ENCODE measurements at places on chromosomes 3 and 15.

- no peak for DNase-seq
These were observed 1.6 kb downstream of the RPP25 start for GRCh38 chr15:74955017-74955416.

DNA sequence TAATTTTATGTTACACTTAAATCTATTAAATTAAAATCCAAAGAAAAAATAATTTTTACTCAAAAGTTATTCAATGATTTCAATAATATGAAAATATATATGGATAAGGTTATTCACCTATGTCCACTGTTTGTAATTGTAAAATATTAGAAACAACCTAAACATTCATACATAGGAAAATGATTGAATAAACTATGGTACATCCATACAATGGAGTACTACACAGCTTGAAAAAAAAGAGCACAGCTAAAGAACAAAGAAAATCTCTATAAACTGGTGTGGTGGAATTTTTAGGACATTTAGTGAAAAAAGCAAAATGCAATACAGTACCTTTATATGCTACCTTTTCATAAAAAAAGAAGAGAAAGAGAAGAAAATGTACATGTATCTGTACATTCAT lies 52.8 kb downstream of the SHOX2 start:
- DNase-seq: no peak

GRCh38 chr3:59444294-59444671 lies 394.5 kb upstream of the CFAP20DC start:
- DNase-seq: no peak

GRCh38 chr15:83733206-83733605 lies 79.3 kb downstream of the ADAMTSL3 start:
- peak; percentile 36 for DNase-seq

GRCh38 chr15:69743091-69743490 lies 290.5 kb downstream of the RPLP1 start:
- DNase-seq: no peak

- no peak for DNase-seq
These were observed 57.5 kb upstream of the KLF13 start for GRCh38 chr15:31268911-31269784.

DNA sequence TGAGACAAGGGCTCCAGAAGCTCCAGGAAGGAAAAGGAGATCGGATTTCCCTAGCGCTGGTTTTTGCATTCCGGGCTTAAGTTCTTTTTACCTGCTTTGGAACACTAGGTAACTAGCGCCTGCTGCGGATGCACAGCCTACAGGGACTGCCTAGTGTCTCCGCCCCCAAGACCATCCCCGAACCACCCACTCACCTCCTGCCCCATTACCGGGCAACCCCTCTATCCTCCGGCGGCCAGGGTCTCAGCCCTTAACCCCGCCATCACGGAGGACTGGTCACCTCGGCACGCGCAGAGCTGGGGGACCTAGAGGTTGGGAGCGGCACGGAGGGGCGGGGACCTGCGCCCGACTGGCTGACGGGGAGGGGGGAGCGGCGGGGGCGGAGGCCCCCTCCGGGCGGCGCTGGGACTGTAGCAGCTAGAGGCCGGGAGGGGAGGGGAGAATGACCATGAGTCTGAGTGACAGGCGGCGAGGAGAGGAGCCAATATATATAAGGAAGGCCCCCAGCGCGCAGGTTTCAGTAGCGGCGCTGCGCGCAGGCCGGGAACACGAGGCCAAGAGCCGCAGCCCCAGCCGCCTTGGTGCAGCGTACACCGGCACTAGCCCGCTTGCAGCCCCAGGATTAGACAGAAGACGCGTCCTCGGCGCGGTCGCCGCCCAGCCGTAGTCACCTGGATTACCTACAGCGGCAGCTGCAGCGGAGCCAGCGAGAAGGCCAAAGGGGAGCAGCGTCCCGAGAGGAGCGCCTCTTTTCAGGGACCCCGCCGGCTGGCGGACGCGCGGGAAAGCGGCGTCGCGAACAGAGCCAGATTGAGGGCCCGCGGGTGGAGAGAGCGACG lies at the start of gene DLL4:
TSS of gene DLL4 (plus strand) at position 520 of the 839 bp plus-strand sequence. CDS start 329 bp downstream, outside the sequence.
- DNase-seq: peak; percentile 71

DNA sequence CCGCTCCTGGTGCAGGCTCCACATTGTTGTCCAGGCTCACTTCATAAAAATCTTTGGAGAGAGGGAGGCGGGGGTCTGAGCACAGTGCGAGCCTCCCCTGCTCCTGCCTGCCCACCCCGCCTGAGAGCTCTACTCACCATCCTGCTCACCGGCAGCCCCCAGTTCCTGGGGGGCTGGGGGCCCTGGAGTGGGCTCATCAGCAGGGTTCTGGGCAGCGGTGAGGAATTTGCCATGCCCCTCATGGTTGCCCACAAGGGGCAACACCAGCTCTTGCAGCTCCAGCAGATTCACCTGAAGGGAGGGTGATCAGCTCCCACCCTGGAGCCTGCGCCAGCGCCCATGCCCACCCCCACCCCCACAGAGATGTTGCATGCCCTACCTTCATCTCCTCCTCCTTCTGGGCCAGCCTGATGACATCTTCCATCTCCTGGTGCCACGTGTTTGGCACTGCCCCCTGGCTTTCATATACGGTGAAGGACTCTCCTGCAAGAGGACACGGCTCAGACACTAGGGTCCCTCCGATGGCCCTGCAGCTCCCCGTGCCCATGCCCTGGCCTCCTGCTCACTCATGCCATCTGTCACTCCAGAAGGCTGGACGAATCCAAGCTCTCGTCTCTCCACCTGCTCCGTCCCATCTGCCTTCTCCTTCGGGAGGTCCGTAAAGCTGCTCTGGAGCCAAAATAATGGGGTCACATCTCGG lies 162.1 kb downstream of the TBC1D2B start:
- DNase-seq: no peak

DNA sequence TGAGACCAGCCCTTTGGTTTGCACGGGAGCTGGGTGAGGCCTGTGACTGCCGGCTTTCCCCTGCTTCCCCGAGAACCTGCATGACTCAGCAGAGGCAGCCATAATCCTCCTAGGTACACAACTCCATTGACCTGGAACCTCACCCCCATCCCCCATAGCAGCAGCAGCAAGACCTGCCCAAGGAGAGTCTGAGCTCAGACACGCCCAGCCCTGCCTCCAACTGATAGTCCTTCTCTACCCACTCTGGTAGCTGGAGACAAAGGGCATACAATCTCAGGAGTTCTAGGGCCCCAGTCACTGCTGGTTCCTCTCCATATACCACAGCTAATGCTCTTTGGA lies 141.0 kb upstream of the ARHGEF26 start:
- no peak for DNase-seq

DNA sequence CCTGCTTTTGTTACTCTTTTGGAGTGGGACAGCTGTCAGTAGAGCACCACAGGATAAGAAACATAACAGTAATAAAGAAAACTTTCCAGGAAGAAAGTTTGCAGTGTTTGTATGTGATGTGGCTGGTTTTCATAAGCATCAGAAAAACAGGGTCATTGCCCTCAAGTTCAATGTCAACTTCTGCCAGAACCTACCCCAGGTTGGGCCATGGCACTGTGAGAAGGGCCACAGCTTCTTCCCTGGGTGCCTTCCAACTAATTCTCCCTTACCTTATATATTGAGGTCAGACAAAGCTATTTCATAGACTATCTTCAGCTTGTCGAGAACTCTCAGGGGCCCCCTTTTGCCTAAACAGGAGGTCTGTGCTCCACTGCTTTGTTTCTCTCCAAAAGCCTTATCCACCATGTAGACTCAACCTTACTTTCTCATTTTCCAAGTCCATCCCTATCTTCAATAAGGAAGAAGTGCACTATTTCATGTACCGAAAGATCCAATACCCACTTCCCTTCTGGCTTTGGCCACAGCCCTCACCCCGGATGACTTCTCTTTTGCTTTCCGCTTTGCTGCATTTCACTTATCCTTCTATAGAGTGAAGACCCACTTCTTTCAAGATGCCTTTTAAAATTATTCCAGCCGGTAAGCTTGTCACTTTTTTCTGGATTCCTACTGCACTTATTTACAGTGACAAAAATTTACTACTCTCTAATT lies 38.2 kb upstream of the PLCL2 start:
- DNase-seq: no peak

GRCh38 chr3:150535204-150535603 lies 11.1 kb downstream of the SERP1 start:
- no peak for DNase-seq

DNA sequence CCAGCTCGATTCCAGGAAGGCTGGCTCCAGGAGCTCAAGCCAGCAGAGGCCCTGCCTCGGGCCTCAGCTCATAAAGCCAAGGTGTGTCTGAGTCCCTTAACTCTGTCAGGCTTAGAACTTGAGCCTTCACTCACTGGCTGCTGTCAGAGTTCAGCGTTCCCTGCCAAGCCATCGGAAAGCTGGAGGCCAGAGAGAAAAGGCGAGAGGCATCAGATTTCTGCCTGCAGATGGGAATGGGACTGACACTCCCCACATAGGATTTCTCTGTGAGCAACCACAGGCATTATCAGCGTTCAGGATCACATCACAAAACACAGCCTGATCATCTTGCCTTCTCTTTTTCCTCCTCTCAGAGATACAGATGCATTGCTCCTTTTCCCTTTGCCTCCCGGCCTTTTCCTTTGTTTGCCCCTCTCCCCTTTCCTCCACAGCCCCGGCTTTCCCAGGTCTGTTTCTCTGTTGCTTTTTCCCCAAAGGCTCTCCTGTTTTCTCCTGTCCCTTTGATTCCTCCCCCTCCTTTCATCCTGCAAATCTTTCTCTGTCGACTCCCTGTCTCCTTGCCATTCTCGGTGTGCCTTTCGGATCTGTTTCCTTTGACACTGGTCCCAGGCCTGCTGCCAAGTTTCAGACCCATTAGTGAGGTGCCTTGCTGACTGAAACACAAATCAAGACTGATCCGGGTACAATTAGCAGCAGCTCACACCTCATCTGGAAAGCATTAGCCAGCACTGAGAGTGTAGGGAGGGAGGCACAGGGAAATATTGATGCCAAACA lies 44.5 kb upstream of the BOC start:
- peak; percentile 24 for DNase-seq

DNA sequence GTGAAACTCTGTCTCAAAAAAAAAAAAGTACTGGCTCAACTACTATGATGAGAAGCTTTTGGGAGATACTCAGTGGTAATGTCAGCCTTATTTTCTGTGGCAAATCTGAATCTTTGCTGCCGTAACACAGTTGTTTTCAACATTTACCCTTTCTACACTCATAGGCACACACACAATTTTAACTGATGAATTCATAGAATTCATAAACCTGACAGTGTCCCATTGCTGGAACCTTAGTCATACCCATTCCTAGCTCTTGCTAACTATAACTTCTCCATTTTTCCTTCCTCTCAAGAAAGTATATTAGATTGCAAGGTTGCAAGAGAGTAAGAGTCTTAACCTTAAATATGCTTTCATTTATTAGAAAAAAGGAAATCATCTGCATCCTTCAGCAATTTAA lies 496.6 kb downstream of the FHIT start:
- DNase-seq: no peak

GRCh38 chr3:171192176-171192854 lies 165.8 kb upstream of the SLC2A2 start:
- DNase-seq: peak; percentile 97

DNA sequence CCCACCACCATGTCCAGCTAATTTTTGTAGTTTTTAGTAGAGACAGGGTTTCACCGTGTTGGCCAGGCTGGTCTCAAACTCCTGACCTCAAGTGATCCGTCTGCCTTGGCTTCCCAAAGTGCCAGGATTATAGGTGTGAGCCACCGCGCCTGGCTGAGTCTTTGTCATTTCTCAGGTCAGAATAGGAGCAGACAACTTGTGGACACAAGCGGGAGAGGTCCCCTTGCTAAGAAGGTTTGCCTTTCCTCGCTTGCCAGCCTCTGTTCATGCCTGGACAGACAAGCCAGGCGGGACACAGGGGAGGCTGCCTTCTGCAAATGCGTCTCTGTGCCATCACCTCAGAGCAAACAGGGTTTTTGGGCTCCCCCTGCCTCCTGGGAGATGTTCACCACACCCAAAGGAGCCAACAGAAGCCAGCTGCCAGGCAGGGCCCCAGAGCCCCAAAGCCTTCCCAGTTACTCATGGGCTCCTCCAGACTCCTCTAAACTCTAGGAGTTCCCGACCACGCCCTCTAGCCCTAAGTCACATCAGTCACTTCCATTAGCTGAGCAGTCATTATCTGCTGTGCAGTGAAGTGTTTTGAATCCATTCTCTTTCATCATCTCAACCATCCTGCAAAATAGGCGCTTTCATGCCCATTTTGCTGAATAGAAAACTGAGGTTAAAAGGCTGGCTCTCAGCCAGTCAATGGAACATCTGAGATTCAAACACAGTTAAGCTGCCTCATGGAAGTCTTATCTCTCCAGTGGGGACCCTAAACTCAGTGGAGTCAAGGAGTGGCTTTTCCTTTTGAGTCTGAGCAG lies 245.0 kb downstream of the UACA start:
- DNase-seq: no peak

DNA sequence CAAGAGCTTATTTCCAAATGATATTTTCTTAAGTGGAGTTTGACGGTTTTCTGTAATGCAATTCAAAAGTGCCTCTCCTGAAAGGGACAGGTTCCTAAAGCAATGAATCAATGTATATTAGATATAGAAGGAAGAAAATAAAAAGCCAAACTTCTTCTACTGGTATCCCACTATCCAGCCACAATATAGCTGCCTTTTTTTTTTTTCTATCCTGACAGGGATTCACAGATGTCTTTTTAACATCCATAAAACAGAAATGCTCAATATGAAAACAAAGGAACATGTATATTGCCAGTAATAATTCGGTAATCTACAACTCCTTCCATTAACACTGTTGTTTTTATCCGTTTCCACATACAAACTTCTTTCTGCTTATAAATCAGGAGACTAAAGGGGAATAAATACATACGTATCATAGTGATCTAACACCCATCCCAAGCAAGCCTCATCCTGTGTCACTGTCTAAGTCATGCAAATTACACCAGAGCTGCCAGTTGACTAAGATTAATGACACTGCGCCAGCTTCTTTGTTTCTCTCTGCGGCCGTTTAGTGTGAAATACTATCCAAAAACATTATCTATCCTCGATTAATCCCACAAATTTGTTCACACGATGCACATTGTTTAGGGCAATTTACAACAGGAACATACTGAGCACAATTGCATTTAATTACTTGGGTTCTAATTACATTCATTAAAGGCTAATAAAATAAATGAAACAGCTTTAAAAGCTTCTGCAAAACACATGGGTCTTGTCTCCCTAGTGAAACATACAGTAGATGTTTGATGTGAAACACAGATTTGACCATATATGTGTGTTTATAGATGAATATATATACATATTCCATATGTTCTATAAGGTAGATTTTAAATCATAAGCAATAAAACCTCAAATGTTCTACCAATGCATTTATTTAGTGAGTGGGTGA lies 51.9 kb upstream of the CDIN1 start:
- DNase-seq: no peak

GRCh38 chr3:109191421-109191820 lies 54.9 kb downstream of the C3orf85 start:
- peak; percentile 9 for DNase-seq

GRCh38 chr3:179186426-179186825 lies 38.3 kb downstream of the PIK3CA start:
- no peak for DNase-seq

DNA sequence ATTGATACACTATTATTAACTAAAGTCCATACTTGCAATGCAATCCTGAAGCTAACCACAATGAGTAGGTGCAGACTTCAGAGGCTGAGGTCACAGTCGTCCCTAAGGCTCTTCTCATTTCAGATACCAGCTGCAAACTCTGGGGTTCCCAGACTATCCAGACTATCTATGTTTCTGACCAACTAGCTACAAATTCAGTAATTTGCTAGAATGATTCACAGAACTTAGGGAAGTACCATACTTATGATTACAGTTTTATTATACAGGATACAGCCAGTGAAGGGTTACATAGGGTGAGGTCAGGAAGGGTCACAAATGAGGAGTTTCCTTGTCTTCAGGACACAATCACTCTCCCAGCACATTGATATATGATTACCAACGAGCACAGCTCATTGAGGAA lies 36.5 kb downstream of the PPM1L start:
- no peak for DNase-seq

Data from EL (cell line).